Fibroblast of mammary gland (primary cell): ENCODE measurements at places on chromosomes 3 and 15.

GRCh38 chr3:195895078-195895860 is 13.1 kb downstream of the TNK2 start:
- no peak for DNase-seq

DNA sequence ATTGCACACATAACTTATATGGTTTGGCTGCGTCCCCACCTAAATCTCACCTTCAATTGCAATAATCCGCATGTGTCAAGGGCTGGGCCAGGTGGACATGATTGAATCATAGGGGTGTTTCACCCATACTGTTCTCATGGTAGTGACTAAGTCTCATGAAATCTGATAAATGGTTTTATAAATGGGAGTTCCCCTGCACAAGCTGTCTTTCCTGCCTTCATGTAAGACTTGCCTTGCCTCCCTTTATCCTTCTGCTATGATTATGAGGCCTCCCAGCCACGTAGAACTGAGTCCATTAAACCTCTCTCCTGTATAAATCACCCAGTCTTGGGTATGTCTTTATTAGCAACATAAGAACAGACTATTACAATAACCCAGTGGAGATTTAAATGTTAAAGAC is 653.9 kb downstream of the ROBO1 start:
- no peak for DNase-seq

GRCh38 chr3:146390957-146391356 is 78.4 kb downstream of the PLSCR2 start:
- peak; percentile 95 for DNase-seq

DNA sequence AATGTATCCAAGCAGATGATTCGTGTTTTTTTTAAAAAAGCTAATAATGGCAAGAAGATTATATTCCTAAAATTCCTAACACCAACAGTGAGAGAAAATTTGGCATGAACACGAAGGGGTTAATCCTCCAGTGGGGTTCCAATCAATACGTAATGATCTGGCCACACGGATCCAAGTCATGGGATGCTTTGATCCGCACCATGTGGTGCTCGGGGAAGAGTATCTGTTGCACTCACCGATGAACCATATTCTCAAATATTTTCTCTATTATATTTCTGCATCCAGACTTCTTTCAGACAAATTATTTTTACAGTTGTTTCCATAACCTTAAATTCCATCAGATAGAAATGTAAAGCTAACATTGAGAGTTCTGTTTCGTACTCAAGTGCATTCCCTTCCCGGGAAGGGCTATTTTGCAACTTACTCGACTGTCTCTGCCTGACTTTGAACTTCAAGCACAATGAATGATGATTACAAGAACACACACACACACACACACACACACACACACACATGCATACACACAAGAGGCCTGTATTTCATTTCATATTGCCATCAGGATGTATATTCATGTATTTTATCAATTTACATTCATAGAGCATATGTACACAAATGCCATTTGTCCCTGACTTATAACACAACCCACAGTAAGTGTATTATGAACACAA is 567.2 kb downstream of the FOXP1 start:
- DNase-seq = peak; percentile 50

DNA sequence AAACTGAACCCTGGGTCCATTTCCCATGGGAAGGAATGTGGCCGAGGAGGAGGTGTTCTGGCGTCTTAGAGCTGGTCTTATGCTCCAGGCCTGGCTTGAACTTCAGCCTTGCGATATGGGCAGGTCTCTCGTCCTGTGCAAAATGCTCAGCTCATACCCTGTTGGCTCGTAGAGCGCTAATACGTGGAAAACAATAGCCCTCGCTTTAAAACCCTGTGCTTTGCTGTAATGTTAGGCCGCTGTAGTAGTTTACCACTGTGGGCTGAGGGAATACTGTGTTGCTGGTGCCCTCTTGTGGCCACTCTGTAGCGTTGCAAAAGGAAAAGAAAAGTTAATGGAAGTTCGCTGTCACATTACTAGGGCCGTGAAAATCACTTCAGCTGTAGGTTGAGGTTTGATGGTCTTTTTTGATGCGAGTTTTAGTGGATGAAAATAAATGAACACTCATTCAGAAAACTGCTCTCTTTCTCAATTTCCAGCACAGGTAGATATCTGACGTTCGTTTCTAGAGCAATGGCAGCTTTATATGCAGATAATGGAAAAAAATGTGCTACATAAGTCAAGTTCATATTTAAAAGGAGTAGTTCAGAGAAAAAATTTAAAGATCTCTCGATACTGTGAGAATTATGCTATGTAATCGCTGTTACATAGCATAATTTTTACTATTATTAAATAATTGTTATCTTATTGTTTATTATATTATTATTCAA is 92.9 kb downstream of the MCTP2 start:
- DNase-seq = peak; percentile 64

- DNase-seq = peak; percentile 41
Observed at GRCh38 chr3:167729591-167729990, 5.1 kb downstream of the PDCD10 start.

DNA sequence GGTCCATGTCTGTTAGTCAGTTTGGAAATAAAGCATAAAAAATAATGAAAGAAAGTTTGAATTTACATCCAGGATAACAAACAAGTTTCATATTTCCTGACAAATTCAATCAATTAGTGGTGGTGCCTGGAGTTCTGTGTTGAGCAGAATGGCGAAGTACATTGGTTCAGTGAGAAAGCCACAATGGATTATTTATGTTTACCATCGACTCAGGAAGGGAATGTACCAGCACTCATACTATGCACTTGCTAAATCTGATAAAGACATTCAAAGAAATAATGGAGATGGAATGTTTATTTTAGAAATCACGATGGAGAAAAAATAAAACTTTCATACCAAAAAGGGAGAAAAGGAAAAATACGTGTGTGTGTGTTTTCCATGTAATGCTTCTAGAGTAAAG is 45.3 kb upstream of the MME start:
- no peak for DNase-seq

DNA sequence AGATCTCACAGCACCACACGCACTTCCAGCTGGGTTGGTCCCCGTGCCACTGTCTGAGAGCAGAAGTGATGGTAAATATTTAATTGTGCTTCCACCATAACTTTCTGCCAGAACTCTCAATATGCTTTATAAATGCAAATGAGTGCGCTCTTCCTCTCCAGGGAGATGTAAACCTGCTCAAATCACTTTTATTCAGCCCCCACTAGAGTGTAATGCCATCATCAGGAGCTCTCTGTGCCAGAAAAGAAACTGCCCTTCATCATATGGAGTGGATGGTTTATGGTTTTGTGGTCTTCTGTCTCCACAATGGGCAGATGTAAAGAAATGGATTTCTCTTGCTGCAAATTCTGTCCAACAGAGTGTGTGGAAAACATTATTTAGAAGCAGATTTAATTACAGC is 127.0 kb downstream of the EPHB1 start:
- no peak for DNase-seq

DNA sequence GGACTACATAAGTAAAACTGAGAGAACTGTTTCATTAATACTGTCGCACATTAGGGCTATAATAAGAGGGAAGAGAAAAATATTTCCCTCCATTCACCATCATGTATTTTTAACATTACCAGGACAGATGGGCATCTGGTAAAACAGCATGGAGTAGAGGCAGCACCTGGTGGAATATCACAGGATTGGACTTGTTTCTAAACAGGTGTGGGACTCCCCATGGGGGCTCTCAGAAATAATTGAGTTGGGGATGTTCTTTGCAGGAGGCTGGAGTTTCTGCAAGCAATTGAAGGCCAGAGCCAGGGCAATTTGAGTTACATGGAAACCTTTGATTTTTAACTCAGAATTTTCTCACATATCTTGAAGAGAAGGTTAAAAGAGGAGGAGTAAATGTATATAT is 8.4 kb upstream of the MINDY2 start:
- no peak for DNase-seq

GRCh38 chr3:129130291-129130813 is 8.7 kb upstream of the RAB43 start:
- no peak for DNase-seq

DNA sequence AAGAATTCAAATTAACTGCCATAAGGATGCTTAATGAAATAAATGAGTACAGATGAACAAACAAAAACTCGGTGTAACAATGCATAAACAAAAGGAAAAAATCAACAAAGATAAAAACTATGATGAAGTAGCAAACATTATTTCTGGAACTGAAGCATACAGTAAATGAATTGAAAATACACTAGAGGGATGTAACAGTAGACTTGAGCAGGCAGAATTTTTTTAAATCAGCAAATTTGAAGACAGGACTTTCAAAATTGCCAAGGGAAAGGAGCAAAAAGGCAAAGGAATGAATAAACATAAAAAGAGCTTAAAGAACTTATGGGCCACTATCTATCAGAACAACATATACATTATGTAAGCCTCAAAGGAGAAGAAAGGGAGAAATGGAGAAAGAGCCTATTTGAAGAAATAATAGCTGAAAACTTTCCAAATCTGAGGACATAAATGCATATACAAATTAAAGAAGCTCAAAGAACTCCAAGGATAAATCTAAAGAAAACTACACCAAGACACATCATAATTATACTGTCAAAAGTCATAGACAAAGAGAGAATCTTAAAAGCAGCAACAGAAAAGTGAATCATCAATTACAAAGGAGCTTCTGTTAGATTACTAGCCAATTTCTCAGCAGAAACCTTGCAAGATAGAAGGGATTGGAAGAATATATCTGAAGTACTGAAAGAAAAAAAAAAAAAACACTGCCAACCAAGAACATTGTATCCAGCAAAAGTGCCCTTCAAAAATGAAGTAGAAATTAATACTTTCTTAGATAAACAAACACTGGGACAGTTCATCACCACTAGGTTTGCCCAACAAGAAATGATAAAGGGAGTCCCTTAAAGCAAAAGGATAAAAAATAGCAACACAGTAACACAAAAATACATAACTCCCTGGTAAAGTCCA is 15.5 kb downstream of the TOP2B start:
- DNase-seq = no peak

GRCh38 chr3:158794936-158795518 is 6.8 kb upstream of the MFSD1 start:
- DNase-seq = peak; percentile 71

DNA sequence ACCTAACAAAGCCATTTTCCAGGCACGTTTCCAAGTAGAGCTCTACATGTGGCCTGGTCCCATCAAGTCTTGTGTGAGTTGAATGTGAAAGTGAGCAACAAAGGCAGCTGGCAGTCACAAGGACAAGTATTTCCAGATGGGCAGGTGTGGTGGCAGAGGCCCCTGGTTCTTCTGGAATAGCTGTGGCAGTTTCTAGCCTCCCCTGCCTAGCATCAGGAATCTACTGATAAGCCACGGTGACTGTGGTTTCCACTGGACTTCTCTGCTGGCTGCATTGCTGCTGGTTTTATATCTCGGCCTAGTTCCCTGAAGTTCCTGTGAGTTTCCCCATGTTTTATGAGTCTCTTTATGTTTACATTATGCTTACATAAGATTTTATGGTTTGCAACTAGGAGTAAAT is 117.7 kb downstream of the GOLIM4 start:
- DNase-seq = no peak

DNA sequence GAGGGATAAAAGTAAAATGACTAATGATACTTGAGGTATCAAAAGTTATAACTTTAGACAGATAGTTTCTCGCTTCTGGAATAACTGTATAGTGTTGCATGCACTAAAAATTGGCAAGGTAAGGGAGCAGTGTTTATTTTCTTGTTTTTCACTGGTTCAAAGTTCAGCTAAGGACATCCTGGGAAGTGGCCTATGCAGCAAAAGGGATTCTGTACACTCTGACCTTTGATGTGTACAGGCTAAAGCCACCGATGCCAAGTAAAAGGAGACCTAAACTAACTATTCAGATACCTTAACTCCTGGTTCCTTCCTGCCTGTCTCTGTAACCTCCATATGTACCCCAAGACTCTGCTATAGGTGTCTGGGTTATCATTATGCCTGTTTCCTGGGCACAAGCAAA is 1.7 kb downstream of the FBXO40 start:
- no peak for DNase-seq

DNA sequence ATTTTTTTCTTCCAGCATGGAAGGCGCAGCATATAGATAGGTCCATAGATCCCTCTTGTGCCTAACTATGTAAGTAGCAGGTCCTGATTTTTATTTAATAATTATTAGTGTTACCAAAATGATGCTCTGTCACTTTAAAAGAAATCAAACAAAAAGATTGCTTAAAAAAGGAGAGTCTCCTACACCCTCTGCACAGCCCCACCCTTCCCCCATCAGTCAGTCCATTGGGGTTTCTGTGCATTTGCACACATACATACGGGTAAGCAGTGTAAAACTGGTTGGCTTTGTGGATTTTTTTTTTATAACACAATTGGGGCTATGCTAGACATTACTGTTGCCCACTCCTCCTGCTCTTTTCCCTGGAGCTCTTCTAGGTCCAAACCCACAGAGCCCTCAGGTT is 7.0 kb upstream of the RPP14 start:
- DNase-seq = no peak

GRCh38 chr3:192597506-192597905 is 129.8 kb downstream of the FGF12 start:
- DNase-seq = no peak

DNA sequence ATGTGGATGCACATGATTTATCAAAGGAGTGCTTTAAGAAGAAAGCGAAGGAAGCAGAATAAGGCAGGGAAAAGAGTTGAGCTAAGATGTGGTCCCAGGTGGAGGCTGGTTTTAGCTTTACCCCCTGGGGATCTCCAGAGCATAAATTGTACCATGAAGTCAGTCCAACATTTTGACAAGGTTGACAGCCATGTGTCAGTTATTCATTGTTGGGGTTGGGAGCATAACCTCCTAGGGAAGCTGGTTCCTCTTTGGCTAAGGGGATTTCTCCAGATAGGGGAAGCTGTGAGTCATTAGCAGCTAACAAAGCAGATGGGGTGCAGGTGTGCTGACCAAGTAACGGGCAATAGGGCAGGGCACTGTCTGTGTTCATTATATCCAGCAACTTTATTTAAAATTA is 123.7 kb upstream of the IGSF10 start:
- DNase-seq = peak; percentile 16

GRCh38 chr15:29074045-29074444 is 188.3 kb downstream of the APBA2 start:
- no peak for DNase-seq

DNA sequence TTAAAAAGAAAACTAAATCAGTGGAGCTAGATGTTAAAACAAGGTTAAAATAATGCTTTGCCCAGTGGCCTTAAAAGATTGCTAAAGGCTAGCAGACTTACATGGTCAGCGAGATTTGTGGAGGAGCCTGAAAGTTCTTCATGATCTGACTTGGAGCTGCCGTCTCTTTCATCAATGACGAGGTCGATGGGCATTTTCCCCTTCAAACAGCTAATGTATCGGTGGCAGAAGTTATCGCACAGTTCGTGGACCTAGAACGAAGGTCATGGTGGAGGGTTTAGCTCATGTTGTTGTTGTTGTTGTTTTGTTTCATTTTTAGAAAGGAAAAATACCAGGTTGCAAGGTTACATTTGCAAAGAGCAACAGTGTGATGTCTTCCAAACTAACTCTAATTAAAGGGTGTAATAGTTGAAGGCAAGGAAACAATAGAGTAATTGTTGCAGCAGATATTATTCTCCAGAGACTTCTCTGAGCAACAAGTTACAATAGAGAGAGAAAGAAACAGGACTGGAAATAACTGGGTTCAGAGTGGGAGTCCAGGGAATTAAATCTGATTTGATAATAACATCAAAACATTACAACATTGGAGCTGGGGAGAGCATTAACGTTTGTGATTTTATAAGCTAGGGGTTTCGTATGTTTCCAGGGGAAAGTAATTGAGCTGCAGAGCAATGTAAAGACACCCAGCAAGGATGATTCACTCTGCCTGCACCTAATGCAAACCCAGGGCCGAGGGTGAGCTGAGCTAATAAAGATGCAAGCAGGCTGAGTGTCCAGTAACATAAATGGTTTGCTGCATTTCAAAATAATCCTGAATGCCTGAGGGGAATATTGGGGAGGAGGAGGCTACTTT is 6.6 kb downstream of the MEIS2 start:
- DNase-seq = peak; percentile 85

GRCh38 chr3:127412578-127413317 is 124.9 kb upstream of the PRR20G start:
- DNase-seq = no peak
